ENCODE measurements at places on chromosomes 12 and 14.

- no peak for DNase-seq
Measured at GRCh38 chr12:45093051-45093450, 42.2 kb upstream of the DBX2 start.

- peak; percentile 71 for DNase-seq
Measured at GRCh38 chr12:58703866-58704265, 216.4 kb downstream of the LRIG3 start.

DNA sequence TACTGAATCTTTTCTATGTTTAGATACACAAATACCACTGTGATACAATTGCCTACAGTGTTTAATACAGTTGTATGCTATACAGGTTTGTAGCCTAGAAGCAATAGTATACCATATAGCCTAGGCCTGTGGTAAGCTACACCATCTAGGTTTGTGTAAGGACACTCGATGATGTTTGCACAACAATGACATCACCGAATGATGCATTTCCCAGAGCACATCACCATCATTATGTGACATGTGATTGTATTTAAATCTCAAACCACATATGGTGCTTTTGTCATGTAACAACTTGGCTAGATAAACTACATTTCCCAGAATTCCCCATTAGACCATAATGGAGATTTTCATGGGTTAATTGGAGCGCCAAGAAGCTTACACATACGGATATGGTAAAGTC, 128.4 kb upstream of the CPNE8 start:
- no peak for DNase-seq

GRCh38 chr12:53695152-53696145, 19.6 kb upstream of the ATP5MC2 start:
- no peak for DNase-seq

- peak; percentile 40 for DNase-seq
Measured at GRCh38 chr12:95169368-95169767, 47.9 kb downstream of the FGD6 start.

DNA sequence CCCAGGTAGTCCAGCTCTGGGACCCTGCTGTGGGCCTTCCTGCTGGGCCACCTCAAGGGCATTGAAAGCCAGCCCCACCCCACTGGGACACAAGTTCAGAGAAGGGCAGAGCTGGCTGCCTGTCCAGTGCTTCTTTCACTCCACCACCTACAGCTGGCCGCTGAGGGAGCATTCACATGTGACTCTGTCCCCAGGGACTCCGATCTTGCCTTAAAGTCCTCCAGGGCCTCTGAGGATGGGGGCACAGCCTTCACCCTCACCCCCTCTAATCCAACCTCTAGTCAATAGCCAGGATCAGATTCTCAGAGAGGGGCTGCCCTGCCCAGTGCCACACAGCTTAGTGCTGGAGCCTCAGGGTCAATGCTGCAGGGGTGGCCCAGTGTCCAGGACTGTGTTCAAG, 5.0 kb upstream of the CYP46A1 start:
- no peak for DNase-seq

GRCh38 chr12:76264611-76265012, 83.6 kb downstream of the BBS10 start:
- DNase-seq = no peak

DNA sequence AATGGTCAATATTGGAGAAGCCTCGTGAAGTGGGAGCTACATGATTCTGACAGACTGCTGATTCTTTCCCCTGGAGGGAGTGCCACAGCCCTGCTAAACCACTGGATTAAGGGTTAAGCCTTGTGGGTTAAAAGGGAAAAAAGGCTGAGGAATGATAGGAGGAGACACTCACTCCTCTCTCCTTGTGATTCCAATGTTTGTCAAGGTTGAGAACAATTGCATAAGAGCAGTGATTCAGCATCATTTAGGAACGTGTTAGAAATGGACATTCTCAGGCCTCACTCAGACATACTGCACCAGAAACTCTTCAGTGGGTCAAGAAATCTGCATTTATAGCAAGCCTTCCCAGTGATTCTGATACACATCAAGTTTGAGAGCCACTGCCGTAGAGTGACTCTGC, 87.8 kb upstream of the GZMB start:
- DNase-seq = no peak

- no peak for DNase-seq
Measured at GRCh38 chr12:130711756-130712155, 4.3 kb downstream of the RIMBP2 start.

GRCh38 chr12:68932961-68933893, at the start of gene CPM:
TSS of gene CPM (minus strand) at chr12:68933171. CDS start at chr12:68932837, 334 bp downstream.
- DNase-seq = no peak

- DNase-seq = no peak
Measured at GRCh38 chr14:77965919-77966435, 166.1 kb downstream of the ADCK1 start.

DNA sequence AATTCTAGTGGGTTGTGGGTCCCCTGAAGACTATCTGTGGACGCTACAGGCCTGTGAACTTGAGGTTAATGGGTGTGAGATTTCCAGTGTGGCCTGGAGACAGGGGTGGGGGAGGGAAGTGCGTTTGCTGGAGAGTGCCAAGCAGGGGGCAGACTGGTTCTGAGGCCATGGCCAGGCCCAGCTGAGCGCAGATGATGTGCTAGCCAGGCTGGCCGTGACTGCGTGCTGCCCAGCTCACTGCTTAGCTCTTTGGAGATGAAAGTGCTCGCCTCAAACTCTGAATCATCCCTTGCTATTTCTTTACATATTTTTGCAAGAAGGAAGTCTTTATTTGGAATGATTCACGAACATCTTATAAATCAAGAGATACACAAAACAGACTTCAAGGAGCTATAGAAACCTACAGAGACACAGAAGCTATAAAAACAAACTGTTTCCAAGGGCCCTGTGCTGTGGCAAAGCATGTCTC, 75.2 kb upstream of the PLEKHG3 start:
- peak; percentile 87 for DNase-seq

DNA sequence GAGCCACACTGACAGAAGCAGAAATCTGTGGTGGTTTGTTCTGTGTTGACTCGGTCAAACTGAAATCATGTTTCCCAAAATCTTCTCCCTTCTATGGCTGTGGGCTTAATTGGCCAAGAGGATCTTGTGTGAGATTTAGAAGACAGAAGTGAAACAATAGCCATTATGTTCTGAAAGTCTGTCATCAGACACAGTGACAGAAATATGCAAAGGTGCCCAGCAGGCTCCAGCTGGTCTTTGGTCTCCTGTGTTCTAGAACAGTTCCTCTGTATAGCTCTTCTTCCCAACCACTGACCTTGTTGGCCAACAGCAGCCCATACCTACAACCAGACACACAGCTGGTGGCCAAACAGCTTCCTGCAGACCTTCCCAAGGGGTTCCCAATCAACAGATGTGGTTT, 25.0 kb upstream of the COCH start:
- DNase-seq = no peak

DNA sequence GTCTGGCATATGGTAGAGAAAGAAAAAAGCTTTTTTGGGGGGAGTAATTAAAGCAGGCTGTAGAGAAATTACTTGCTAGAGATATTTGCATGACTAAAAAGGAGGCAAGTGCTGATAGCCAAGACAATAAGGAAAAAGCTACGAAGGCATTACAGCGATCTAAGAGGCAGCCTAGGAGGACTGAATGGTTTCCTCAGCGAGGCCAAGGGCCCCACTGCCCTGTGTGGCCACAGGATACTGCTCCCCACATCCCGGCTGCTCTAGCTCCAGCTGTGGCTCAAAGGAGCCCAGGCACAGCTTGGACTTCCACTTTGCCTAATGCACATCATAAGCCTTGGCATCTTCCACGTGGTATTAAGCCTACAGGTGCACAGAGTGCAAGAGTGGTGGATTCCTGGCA, 53.6 kb downstream of the LRRIQ1 start:
- no peak for DNase-seq

- DNase-seq = no peak
Measured at GRCh38 chr12:3293446-3294161, 197.4 kb upstream of the PRMT8 start.

DNA sequence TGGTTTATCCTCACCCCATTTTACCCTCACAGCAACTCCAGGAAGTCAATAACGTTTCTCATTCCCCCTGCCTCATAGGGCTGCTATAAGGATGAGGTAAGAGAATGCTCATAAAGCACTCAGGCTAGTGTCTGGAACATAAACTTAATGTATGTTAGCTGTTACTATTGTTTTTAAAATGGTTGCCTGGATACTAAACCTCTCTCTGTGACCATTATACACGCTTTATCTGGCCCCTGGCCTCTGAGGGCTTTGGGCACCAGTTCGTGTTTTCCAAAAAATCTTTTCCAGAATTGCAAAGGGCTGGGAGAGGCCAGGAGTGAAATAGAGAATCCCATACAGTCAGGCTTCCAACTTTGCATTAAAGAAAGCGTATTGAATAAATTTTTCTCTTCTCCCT, 113.9 kb downstream of the KTN1 start:
- DNase-seq = no peak

DNA sequence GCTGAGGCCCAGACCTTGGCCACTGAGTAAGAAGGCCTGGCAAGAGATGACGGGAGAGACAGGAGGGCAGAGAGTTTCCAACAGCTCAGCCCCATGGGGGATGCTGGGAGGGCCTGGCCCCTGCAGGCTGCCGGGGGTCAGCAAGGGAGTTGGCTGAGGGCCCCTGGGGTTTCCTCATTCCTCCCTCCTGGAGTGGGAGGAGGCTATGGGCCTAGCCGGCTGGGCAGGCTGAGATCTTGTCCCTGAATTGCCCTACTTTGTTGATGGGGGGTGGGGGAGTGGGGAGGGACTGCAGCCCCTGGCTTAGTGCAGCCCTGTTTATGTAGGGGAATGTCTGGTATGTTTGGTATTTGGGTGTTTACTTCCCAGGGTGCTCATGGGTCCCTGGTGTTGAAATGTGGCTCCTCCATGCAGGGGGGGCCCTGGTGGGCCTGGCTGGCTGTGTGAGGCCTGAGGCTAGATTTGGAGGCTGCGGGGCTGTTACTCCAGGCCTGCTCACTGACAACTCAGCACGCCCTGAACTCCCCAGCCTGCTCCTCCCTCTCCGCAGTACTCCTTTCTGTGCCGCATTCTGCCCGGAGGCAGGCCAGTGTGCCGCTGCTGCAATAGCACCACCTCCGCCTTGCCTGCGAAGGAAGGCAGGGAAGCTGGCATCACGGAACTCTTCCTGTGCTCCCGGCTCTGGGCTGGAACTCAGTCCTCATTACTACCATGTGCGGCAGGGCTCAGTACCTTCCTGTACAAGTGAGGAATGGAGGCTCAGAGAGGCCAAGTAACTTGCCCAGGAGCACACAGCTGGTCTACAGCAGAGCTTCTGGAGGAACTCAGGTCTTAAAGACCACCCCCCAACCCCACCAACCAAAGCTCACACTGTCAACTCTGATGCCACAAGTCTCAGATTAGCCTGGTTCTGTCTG, 25.3 kb downstream of the JDP2 start:
- peak; percentile 86 for DNase-seq

DNA sequence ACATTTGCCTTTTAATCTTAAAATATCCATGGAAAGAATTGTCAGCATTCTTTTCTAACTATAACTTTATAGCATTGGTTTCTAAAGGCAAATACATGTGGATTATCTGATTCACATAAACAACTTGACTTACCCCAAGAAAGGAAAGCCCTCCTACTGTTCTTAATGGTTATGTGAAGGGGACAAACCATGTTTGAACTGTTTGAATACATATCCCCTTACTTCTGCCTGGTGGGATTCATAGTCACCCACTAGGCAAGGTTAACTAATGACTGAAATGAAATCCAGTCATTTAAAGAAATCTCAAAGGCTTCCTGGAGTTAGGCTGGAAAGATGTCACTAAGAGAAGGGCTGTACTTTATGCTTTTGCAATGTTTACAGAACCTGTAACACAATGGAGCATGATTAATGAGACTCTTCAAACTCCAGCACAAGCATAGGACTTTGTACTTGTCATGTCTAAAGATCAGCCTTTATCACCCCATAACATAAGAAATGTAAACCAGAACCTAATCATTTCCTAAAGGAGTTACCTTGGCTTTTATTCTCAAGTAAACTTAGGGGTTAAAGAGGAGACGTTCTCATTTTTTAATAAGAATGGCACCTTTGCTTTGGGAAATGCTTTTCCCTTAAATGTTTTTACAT, 10.2 kb upstream of the FLRT2 start:
- no peak for DNase-seq

- DNase-seq = no peak
Measured at GRCh38 chr14:79278286-79278797, 933.0 kb downstream of the DIO2 start.

- DNase-seq = peak; percentile 98
Measured at GRCh38 chr14:73463411-73463810, 5.1 kb upstream of the NUMB start.

Data from AG09309 (cell line).